ENCODE measurements at places on chromosomes 7 and 10. TPM values are rescaled to one million over a fixed set of nuclear protein-coding genes. Genes with fewer than 3 reads are reported as not detected.
A peak's percentile ranks its signal among the peaks of the same experiment; 100 is the strongest.

The RABGEF1 gene
- 27.5 TPM for total RNA-seq

The AGAP9 gene
- total RNA-seq, result 2.3 TPM

- H3K36me3 ChIP-seq, result no peaks in the 10 kb centered on the region
- no peak for DNase-seq
- H3K27ac ChIP-seq, result no peak overlapping the region
- H3K4me1 ChIP-seq, result peaks cover 5% of the 10 kb centered on the region
These were observed 486 bp downstream of the CACNA2D1 start for GRCh38 chr7:82443036-82443546.

The LDB3 gene
- not detected for total RNA-seq

GRCh38 chr7:2862831-2863361 is 18.8 kb upstream of the GNA12 start:
- peaks cover 53% of the 10 kb centered on the region for H3K4me1 ChIP-seq
- no peaks in the 10 kb centered on the region for H3K27me3 ChIP-seq
- no peak for DNase-seq
- H3K27ac ChIP-seq, result peak overlapping the region; percentile 94
- no peaks in the 10 kb centered on the region for H3K36me3 ChIP-seq
- H3K4me3 ChIP-seq, result peak overlapping the region; percentile 58

GRCh38 chr10:35456153-35456720 is 119.9 kb downstream of the CCNY start:
- DNase-seq, result no peak
- H3K36me3 ChIP-seq, result peaks cover 3% of the 10 kb centered on the region
- H3K27me3 ChIP-seq, result no peaks in the 10 kb centered on the region
- no peak overlapping the region for H3K4me3 ChIP-seq
- no peak overlapping the region for H3K27ac ChIP-seq
- peaks cover 45% of the 10 kb centered on the region for H3K4me1 ChIP-seq

- H3K27me3 ChIP-seq, result no peaks in the 10 kb centered on the region
- peaks cover 35% of the 10 kb centered on the region for H3K4me1 ChIP-seq
- H3K4me3 ChIP-seq, result peak within 1 kb of the TSS; percentile 75
- H3K27ac ChIP-seq, result no peak within 1 kb of the TSS
These were observed at the start of gene ORAI2 for GRCh38 chr7:102433219-102434038. Gene ORAI2, plus strand, starts transcription at chr7:102433575. Its CDS starts 5,382 bp downstream, at chr7:102438957.

GRCh38 chr7:116955801-116956476 is 2.6 kb downstream of the ST7 start:
- no peak for DNase-seq
- peaks cover 38% of the 10 kb centered on the region for H3K4me1 ChIP-seq
- H3K27ac ChIP-seq, result peak overlapping the region; percentile 37
- no peaks in the 10 kb centered on the region for H3K36me3 ChIP-seq

- no peak overlapping the region for H3K4me3 ChIP-seq
- H3K36me3 ChIP-seq, result no peaks in the 10 kb centered on the region
- no peak overlapping the region for H3K27ac ChIP-seq
- peaks cover 21% of the 10 kb centered on the region for H3K4me1 ChIP-seq
- peaks cover 70% of the 10 kb centered on the region for H3K27me3 ChIP-seq
- no peak for DNase-seq
These were observed 1.2 kb upstream of the SP8 start for GRCh38 chr7:20787660-20788419.

The NRAP gene
- total RNA-seq, result not detected

GRCh38 chr7:116361767-116362166 is 137.8 kb upstream of the CAV2 start:
- no peak for DNase-seq
- no peaks in the 10 kb centered on the region for H3K27me3 ChIP-seq
- no peaks in the 10 kb centered on the region for H3K36me3 ChIP-seq
- no peaks in the 10 kb centered on the region for H3K4me1 ChIP-seq
- H3K4me3 ChIP-seq, result no peak overlapping the region
- no peak overlapping the region for H3K27ac ChIP-seq

DNA sequence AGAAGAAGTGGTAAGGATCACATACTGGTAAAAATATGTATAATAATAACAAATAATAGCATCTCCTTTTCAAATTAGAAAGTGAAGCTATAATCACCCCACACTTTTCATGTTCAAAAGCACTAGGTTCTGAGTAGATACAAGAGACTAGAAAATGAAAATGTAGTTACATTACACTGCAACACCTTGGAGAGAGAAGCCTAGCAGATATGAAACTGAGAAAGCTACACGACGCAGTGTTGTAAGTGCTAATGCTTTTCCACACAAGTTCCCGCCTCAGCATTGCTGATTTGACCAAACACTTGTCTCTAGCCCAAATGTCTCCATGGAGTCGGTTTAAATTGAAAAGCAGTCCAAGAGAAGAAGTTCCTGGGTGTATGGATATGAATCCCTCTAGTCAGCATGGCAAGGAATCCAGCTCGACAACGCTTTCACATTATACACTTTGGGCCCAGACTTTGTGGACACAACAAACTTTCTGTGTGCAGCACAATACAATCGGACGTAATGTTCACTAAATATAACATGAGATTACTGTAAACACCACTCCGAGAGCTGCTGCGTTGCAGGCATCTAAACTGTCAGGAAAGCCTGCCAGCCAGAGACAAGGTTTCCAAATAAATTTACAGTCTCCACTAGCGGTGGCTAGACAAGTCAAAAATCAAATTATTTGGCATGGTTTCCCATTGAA is 1.7 kb downstream of the PDE1C start:
- no peak for DNase-seq
- H3K4me3 ChIP-seq, result no peak overlapping the region
- no peak overlapping the region for H3K27ac ChIP-seq
- H3K27me3 ChIP-seq, result peaks cover 25% of the 10 kb centered on the region
- no peaks in the 10 kb centered on the region for H3K36me3 ChIP-seq

DNA sequence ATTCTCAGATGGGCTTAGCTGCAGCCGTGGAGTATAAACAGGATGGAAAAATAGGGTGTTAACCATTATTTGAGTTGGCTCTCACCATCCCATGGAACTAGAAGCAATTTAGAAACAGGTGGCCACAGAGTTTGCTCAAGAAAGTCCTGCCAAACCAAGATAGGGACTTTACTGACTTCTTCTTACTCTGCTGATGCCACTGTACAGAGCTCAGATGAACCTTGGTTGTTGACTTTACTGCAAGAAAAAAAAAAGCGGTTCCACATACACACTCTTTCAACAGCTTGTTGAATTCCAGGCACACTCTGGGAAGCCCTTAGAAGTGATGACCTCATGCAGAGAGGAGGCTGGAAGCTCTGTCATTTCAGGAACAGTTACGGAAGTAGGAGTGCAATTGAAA is 753.4 kb downstream of the NRG3 start:
- H3K27ac ChIP-seq, result no peak overlapping the region
- DNase-seq, result no peak
- H3K4me1 ChIP-seq, result no peaks in the 10 kb centered on the region
- H3K4me3 ChIP-seq, result no peak overlapping the region
- H3K27me3 ChIP-seq, result no peaks in the 10 kb centered on the region

DNA sequence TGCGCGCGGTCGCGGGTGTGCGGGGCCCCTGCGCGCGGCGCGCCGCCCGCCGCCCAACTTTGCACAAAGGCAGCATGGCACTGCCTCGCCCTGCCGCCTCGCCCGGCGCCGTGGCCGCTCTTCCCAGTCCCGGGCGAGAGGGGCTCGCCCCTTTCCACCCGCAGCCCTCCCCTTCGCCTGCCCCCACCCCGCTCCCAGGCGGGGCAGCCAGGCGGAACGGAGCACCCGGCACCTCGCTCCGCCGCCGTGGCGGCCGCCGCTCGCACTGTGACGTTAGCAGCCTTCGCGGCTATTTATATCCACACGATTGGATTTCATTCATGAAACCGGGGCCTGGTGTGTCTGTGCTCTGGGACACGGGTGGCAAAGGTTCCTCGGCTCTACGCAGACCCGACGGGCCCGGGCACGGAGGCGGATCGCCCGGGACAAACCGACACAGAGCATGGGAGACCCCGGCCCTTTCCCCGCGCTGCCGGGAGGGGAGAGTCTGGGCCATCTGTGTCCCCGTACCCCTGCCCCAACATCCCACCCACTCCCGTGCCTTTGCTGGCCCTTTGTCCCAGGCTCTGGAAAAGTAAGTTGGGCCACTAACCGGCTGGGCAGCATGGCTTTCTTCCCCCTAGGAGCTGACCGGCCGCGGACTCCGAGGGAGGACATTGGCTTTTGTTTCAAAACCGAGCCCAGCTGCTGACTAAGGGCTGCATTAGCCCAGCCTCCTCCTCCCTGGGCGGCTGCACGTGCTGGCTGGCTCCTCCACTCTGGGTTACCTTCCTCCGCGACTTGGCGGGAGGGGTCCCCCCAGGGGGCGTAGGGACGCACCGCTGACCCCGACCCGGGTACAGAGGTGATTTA is at the start of gene RHOBTB1:
Gene RHOBTB1, minus strand, starts transcription at position 128 of the 852 bp plus-strand sequence. CDS start 32,643 bp downstream, outside the sequence.
- peak; percentile 34 for DNase-seq
- peaks cover 26% of the 10 kb centered on the region for H3K4me1 ChIP-seq
- peak within 1 kb of the TSS; percentile 78 for H3K27ac ChIP-seq
- H3K4me3 ChIP-seq, result peak within 1 kb of the TSS; percentile 59
- H3K27me3 ChIP-seq, result no peaks in the 10 kb centered on the region
- H3K36me3 ChIP-seq, result no peaks in the 10 kb centered on the region

DNA sequence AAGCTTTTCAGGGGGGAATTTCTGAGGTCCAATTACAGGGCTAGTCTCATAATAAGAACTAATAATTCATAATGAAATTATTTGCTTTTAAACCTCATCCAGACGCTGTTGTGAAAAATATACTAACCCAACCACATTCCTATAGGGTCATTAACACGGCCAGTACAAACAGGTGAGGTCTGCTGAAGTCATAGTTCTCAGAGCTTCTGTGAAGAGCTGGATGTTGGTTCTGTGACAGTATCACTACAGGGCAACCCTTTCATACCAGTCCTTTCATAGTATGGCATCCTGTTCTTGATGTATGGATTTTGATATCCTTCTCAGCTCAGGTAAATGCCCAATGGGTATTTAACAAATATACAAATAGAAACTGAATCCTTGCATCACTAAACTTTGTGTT is 62.3 kb upstream of the FAM133B start:
- no peak overlapping the region for H3K27ac ChIP-seq
- DNase-seq, result no peak
- peaks cover 20% of the 10 kb centered on the region for H3K36me3 ChIP-seq
- H3K4me3 ChIP-seq, result no peak overlapping the region

All from HepG2 (cell line).